ENCODE measurements at places on chromosomes 11 and 22.

DNA sequence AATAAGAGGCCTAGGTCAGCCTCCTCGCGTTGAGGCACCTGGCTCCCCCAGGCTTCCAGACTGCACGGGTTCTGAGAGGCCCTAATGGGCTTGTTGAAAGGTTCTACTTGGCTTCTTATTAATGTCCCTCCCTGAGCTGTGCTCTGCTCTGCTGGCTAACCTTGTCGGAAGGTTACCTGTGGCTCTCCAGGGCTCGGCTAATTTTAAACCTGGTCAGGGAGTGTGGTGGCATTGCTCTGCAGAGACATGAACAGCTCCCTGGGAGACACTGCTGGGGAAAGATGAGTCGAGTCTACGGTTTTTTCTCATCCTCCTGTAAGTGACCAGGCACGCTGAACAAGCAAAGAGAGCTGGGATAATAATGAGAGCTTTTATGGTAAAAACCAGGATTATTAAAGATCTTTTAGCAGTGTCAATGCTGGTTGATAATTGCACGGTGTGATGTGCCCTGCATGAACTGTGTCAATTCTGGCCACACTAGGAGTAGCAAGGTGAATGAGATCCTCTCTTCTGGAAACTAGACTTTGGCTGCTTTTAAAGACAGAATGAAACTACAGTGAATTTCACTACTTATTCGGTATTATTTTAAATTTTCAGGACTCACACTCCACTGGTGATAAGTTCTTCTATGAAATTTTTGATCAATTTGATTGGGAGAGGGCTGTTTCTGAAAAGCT, 70.7 kb downstream of the TEAD1 start:
- DNase-seq, result no peak
- H3K36me3 ChIP-seq, result no peaks in the 10 kb centered on the region
- H3K4me3 ChIP-seq, result no peak overlapping the region
- H3K27me3 ChIP-seq, result no peaks in the 10 kb centered on the region

DNA sequence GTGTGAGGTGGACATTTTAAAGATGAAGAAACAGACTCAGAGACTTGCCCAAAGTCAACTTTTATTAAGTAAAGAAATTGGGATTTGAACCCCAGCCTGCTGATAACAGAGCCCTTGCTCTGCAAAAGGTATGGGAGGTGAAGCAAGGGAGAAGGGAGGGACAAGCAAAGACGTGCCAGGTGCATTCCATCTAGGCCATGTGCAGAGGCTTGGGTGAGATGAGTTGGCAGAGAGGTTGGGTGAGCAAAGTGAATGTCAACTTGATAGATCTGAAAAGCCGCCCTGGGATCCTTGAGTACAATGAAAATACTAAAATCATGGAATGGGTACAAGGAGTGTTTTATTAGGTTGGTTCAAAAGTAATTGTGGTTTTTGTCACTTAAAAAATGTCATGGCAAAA, 341.3 kb downstream of the CADM1 start:
- H3K27me3 ChIP-seq, result peaks cover 24% of the 10 kb centered on the region
- no peak overlapping the region for H3K27ac ChIP-seq
- H3K36me3 ChIP-seq, result no peaks in the 10 kb centered on the region
- no peak for DNase-seq
- no peak overlapping the region for H3K4me3 ChIP-seq
- peaks cover 4% of the 10 kb centered on the region for H3K4me1 ChIP-seq

- no peak overlapping the region for H3K27ac ChIP-seq
- H3K4me3 ChIP-seq, result no peak overlapping the region
- peaks cover 2% of the 10 kb centered on the region for H3K36me3 ChIP-seq
Measured at GRCh38 chr22:47419239-47419638, 656.8 kb downstream of the TBC1D22A start.

GRCh38 chr11:72249961-72250360, 6.0 kb upstream of the PHOX2A start:
- H3K4me1 ChIP-seq, result no peaks in the 10 kb centered on the region
- H3K4me3 ChIP-seq, result no peak overlapping the region
- DNase-seq, result no peak
- peaks cover 22% of the 10 kb centered on the region for H3K27me3 ChIP-seq

DNA sequence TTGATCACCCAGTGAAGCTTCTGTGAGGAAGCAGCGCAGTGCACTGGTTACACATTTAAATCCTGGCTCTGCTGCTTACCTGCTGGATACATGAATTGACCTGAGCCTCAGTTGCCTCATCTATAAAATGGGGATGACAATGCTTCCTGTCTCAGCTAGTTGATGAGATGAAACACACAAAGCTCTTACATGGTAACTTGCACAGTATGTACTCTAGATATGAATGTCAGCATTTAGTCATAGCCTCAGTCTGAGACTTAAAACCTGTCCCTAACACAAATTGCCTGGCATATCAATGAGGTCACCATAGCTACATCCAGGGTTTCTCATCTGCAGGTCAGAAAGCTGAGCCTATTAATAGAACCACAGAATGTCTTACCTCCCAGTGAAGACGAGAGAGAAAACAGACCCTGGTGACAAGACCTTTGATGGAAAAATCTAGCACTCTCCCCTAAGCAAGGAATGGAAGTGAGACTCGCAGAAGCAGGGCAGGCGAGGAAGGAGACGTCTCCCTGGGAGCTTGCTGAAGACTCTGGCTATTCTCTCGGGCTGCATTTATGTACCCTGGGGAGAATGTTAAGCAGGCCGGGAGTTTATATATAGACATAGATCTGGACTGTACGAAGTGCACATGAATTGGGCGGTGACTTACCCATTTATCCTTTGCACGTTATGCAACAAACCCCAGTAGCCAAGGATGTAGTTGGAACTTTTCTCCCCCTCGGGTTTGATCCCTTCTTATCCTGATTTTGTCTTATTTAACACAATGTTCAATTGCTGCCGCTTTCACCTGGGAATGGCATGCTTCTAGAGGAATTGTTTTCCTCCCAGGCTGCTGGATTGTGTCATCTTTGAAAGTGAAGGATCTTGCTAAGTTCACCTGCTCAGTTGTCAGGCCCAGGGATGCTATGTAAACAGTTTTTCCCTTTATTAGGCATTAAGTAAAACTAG, 18.0 kb downstream of the SDHAF2 start:
- H3K4me1 ChIP-seq, result peaks cover 24% of the 10 kb centered on the region
- no peak overlapping the region for H3K27ac ChIP-seq
- peaks cover 15% of the 10 kb centered on the region for H3K36me3 ChIP-seq
- H3K27me3 ChIP-seq, result no peaks in the 10 kb centered on the region

- no peak overlapping the region for H3K4me3 ChIP-seq
- DNase-seq, result no peak
- H3K27me3 ChIP-seq, result no peaks in the 10 kb centered on the region
- no peaks in the 10 kb centered on the region for H3K4me1 ChIP-seq
- no peak overlapping the region for H3K27ac ChIP-seq
- no peaks in the 10 kb centered on the region for H3K36me3 ChIP-seq
Measured at GRCh38 chr11:75273411-75274391, 33.1 kb downstream of the TPBGL start.

GRCh38 chr11:131685906-131686305, 315.5 kb downstream of the NTM start:
- no peak overlapping the region for H3K27ac ChIP-seq
- no peaks in the 10 kb centered on the region for H3K36me3 ChIP-seq
- DNase-seq, result no peak
- H3K4me3 ChIP-seq, result no peak overlapping the region
- H3K27me3 ChIP-seq, result peaks cover 18% of the 10 kb centered on the region

DNA sequence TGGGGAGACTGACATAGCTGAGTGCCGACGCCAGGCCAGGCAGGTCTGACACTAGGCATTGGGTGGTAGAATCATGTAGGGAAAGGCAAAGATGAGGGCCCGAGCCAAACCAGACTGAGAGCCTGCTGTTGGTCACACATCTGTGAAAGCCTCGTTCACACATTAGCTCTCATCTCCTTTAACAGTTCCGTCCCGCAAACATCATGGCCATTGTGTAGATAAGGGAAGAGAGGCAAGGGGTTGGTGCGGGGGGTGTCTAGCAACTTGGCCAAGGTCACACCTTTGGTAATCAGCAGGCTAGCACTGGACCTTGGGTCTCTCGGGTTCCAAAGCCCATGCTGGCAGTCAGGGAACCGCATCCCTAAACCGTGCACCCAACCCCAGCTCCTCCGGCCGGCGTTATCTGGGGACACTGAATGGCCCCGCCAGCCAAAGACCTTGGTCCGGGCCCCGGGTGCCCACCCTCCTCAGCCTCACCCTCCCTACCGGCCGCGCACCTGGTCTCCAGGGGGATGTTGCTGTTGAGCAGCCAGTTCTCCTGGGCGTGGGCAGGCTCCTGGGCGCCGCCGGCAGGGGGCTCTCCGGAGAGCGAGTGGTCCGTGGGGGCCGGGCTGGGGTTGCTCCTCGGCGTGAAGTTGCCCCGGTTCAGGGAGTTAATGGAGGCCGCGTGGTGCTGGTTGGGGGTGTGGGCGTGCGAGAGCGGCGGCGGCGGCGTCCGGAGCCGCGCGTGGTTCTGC, 328.3 kb upstream of the NARS2 start:
- H3K4me1 ChIP-seq, result peaks cover 5% of the 10 kb centered on the region
- H3K36me3 ChIP-seq, result no peaks in the 10 kb centered on the region
- no peak overlapping the region for H3K4me3 ChIP-seq
- no peaks in the 10 kb centered on the region for H3K27me3 ChIP-seq

GRCh38 chr11:14081581-14082231, 119.2 kb downstream of the SPON1 start:
- no peak for DNase-seq
- H3K36me3 ChIP-seq, result no peaks in the 10 kb centered on the region
- no peak overlapping the region for H3K27ac ChIP-seq
- H3K27me3 ChIP-seq, result peaks cover 23% of the 10 kb centered on the region
- H3K4me3 ChIP-seq, result no peak overlapping the region
- H3K4me1 ChIP-seq, result no peaks in the 10 kb centered on the region

- DNase-seq, result no peak
- H3K27ac ChIP-seq, result peak overlapping the region; percentile 97
- H3K27me3 ChIP-seq, result no peaks in the 10 kb centered on the region
Measured at GRCh38 chr11:131924457-131925201, 554.2 kb downstream of the NTM start.

GRCh38 chr11:65781962-65782815, 1.4 kb upstream of the AP5B1 start:
- peaks cover 5% of the 10 kb centered on the region for H3K36me3 ChIP-seq
- DNase-seq, result peak; percentile 72

- H3K4me1 ChIP-seq, result peaks cover 4% of the 10 kb centered on the region
- H3K27ac ChIP-seq, result no peak overlapping the region
- peaks cover 3% of the 10 kb centered on the region for H3K27me3 ChIP-seq
- H3K36me3 ChIP-seq, result peaks cover 4% of the 10 kb centered on the region
Measured at GRCh38 chr11:45649544-45650165, 15.8 kb downstream of the CHST1 start.

GRCh38 chr22:25147642-25147928, 52.1 kb upstream of the CRYBB3 start:
- H3K36me3 ChIP-seq, result no peaks in the 10 kb centered on the region
- peaks cover 3% of the 10 kb centered on the region for H3K4me1 ChIP-seq
- no peaks in the 10 kb centered on the region for H3K27me3 ChIP-seq
- no peak overlapping the region for H3K27ac ChIP-seq

GRCh38 chr11:125222494-125222893, 57.9 kb downstream of the PKNOX2 start:
- H3K27me3 ChIP-seq, result no peaks in the 10 kb centered on the region
- H3K36me3 ChIP-seq, result no peaks in the 10 kb centered on the region
- H3K4me1 ChIP-seq, result peaks cover 36% of the 10 kb centered on the region
- no peak overlapping the region for H3K4me3 ChIP-seq
- H3K27ac ChIP-seq, result no peak overlapping the region
- no peak for DNase-seq

DNA sequence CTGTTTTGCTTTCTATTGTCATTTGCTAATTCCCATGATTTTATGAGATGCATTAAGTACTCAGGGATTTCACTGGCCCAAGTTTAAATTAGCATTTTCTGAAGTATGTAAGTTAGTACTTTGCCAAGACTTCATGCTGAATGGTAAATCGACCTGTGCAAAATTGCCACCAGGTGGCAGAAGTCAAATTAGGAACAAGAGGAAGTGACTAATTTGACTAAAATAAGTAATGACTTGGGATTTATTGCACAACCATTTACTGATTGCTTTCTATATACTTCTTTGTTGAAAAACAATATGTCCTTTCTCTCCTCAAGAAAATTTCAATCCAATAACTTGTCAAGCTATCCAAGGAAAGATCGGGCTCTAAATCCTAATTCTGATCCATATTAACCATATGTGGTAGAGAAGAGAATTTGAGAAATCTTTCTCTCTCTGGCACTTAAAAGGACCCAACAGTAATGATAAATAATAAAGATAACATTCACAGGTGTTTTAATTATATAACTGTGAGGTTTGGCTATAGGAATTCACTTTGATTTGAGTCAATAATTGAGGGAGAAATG, 253.7 kb upstream of the CHORDC1 start:
- DNase-seq, result no peak
- no peaks in the 10 kb centered on the region for H3K36me3 ChIP-seq
- peaks cover 21% of the 10 kb centered on the region for H3K27me3 ChIP-seq

DNA sequence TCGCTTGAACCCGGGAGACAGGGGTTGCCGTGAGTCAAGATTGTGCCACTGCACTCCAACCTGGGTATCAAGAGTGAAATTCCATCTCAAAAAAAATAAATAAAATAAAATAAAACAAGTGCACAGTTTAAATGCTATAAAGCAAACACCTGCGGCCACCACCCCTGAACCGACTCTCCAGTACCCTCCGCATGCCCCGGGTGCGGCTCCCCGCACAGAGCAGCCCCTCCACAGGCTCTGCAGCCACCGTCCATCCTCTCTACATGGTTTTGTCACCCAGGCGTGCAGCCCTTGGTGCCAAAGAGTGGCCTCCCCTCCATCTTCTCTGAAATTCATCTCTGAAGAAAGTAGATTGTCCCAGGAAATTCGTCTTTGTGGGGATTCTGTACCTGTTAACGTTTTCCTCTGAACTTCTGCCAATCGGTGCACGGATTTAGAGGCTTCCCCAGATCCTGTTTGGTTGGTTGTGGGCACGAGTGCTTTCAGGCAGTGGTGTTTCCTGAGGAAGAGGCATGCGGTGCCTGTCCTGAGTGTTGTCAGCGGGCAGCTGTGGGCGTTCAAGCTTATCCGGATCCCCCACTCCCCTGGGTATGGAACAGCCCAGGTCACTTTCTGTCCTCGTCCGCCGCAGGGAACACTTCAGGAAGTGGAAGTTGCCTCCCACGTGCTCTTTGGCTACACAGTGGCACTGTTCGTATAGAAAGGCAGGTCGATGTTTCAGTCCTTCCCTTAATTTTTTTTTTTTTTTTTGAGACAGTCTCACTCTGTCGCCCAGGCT, 4.1 kb downstream of the MIOX start:
- no peak overlapping the region for H3K4me3 ChIP-seq
- H3K27me3 ChIP-seq, result no peaks in the 10 kb centered on the region
- peaks cover 10% of the 10 kb centered on the region for H3K4me1 ChIP-seq
- H3K36me3 ChIP-seq, result no peaks in the 10 kb centered on the region
- H3K27ac ChIP-seq, result peak overlapping the region; percentile 72
- DNase-seq, result no peak

- no peak overlapping the region for H3K4me3 ChIP-seq
- peaks cover 6% of the 10 kb centered on the region for H3K4me1 ChIP-seq
- peaks cover 12% of the 10 kb centered on the region for H3K36me3 ChIP-seq
Measured at GRCh38 chr11:77003963-77004362, 30.2 kb upstream of the B3GNT6 start.

- no peak overlapping the region for H3K27ac ChIP-seq
- DNase-seq, result no peak
- H3K27me3 ChIP-seq, result no peaks in the 10 kb centered on the region
- H3K36me3 ChIP-seq, result no peaks in the 10 kb centered on the region
- no peak overlapping the region for H3K4me3 ChIP-seq
- H3K4me1 ChIP-seq, result peaks cover 19% of the 10 kb centered on the region
Measured at GRCh38 chr11:35250621-35251020, 111.7 kb downstream of the CD44 start.

GRCh38 chr11:29231991-29232390, 784.8 kb downstream of the KCNA4 start:
- no peak overlapping the region for H3K27ac ChIP-seq
- H3K27me3 ChIP-seq, result peaks cover 24% of the 10 kb centered on the region
- no peaks in the 10 kb centered on the region for H3K4me1 ChIP-seq
- H3K4me3 ChIP-seq, result no peak overlapping the region
- H3K36me3 ChIP-seq, result no peaks in the 10 kb centered on the region
